ENCODE measurements at places on chromosomes 3 and 15.
A peak's percentile ranks its signal among the peaks of the same experiment; 100 is the strongest.

- no peaks in the 10 kb centered on the region for H3K36me3 ChIP-seq
- no peak overlapping the region for H3K27ac ChIP-seq
- no peak for DNase-seq
Observed at GRCh38 chr3:193190146-193190786, 50.8 kb upstream of the PLAAT1 start.

- H3K27ac ChIP-seq, result peak overlapping the region; percentile 47
- H3K4me3 ChIP-seq, result no peak overlapping the region
- peaks cover 28% of the 10 kb centered on the region for H3K4me1 ChIP-seq
- no peaks in the 10 kb centered on the region for H3K36me3 ChIP-seq
- DNase-seq, result no peak
Observed at GRCh38 chr15:60017538-60018520, 13.7 kb downstream of the FOXB1 start.

DNA sequence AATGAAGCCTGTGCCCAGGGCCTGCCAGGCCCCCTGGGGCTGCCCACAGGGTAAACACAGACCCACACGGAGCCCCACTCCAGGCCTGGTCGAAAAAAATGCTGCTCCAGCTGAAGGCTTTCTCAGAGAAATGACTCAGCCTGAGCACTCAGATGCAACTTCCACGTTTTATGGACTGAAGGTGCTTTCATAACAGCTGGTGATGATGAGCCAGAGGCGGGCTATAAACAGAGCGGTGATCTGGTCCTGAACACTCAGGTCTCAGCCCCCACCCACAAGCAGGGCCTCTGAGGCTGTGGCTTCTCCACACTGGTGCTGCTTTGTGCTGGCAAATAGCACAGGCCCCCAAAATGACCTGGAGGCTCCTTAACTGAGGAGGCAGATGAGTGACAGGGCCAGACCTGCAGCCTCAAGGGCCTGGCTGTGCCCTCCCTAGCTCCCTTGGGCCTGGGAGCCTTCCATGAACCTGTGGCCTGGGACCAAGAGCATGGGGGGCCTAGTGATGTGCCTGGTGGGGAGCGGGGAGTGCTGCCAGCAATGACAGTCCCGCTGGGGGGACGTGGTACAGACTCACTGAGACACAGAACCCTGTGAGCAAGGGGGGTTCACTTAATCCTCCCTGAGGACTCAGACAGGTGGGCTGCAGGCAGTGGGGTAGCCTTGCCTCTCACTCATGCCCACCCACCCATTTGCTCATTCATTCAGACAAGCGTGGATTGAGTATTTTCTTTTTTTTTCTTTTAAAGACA lies 23.0 kb upstream of the FURIN start:
- H3K4me3 ChIP-seq, result peak overlapping the region; percentile 25
- peaks cover 38% of the 10 kb centered on the region for H3K4me1 ChIP-seq
- peak; percentile 56 for DNase-seq
- no peaks in the 10 kb centered on the region for H3K27me3 ChIP-seq
- H3K36me3 ChIP-seq, result peaks cover 2% of the 10 kb centered on the region

- no peaks in the 10 kb centered on the region for H3K36me3 ChIP-seq
- no peaks in the 10 kb centered on the region for H3K27me3 ChIP-seq
- H3K27ac ChIP-seq, result no peak overlapping the region
- DNase-seq, result no peak
- no peaks in the 10 kb centered on the region for H3K4me1 ChIP-seq
Observed at GRCh38 chr3:103047640-103048039, 612.8 kb downstream of the ZPLD1 start.

- peaks cover 47% of the 10 kb centered on the region for H3K27me3 ChIP-seq
- DNase-seq, result no peak
- no peak overlapping the region for H3K27ac ChIP-seq
- H3K4me1 ChIP-seq, result peaks cover 11% of the 10 kb centered on the region
- H3K36me3 ChIP-seq, result no peaks in the 10 kb centered on the region
Observed at GRCh38 chr3:193870376-193871219, 265.4 kb upstream of the HES1 start.

- no peak overlapping the region for H3K4me3 ChIP-seq
- H3K27ac ChIP-seq, result no peak overlapping the region
- H3K27me3 ChIP-seq, result no peaks in the 10 kb centered on the region
- H3K4me1 ChIP-seq, result no peaks in the 10 kb centered on the region
- no peak for DNase-seq
- no peaks in the 10 kb centered on the region for H3K36me3 ChIP-seq
Observed at GRCh38 chr3:13506680-13507079, 26.6 kb downstream of the HDAC11 start.

DNA sequence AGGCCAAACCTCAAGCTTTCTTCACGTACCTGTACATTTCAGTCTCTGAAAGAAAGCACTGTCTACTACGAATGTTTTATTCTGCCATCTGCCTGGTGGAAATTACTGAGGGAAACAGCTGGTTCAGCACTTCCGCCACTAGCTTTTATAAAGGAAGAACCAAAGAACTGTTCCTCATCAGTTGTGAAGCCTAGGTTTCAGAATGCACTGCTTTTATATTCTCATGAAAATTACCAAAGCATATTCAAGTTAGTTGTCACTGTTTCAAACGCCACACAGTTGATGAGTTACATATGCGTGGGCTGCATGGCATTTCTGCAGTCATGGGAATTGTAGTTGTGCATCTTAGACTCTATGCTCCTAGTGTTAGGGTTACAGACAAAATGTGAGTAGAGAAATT lies 21.5 kb upstream of the ZBTB38 start:
- H3K27ac ChIP-seq, result no peak overlapping the region
- no peaks in the 10 kb centered on the region for H3K36me3 ChIP-seq
- no peaks in the 10 kb centered on the region for H3K4me1 ChIP-seq
- H3K27me3 ChIP-seq, result no peaks in the 10 kb centered on the region

DNA sequence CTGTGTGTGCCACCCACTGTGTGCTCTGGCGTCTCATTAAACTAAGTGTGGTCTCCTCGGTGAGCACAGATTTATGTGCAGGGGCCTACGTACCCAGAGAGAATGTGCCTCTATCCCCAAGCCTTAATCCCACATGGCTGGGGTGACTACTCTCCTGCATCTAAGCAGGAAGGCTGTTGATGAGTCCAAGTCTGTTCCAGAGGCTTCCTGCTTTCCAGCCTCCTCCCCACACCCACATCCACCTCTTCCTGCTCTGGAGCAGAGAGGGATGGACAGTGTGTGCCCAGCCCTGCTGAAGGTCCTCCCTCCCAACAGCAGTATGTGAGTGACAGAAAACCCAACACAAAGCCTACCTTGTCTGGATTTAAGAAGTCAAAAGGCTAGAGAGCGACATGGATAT lies 38.8 kb upstream of the BCL2L10 start:
- H3K36me3 ChIP-seq, result peaks cover 56% of the 10 kb centered on the region
- H3K4me3 ChIP-seq, result no peak overlapping the region
- no peak overlapping the region for H3K27ac ChIP-seq
- no peaks in the 10 kb centered on the region for H3K4me1 ChIP-seq
- no peak for DNase-seq

GRCh38 chr3:85148036-85148435 lies 189.2 kb downstream of the CADM2 start:
- no peak overlapping the region for H3K4me3 ChIP-seq
- H3K4me1 ChIP-seq, result no peaks in the 10 kb centered on the region
- no peaks in the 10 kb centered on the region for H3K36me3 ChIP-seq
- no peak for DNase-seq

- no peaks in the 10 kb centered on the region for H3K36me3 ChIP-seq
- no peak for DNase-seq
- H3K4me1 ChIP-seq, result no peaks in the 10 kb centered on the region
- peaks cover 6% of the 10 kb centered on the region for H3K27me3 ChIP-seq
Observed at GRCh38 chr3:87350367-87351199, 74.2 kb upstream of the POU1F1 start.

DNA sequence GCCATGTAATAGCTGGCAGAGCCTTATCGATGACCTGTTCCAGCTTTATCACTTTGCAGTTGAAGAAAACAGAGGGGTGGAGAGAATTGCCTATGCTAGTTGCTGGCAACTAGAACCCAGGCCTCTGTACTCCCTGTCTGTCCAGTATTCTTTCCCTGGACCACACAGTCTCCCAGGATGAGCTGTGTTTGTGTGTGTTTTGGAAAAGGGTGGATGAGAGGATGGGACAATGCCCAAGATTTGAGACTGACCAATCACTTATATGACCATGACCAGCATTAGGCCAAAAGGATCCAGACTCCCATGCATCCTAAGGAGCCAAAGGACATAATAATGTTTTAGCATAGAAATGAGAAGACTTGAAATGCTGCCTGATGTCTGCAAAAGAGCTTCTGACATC lies 102.6 kb downstream of the CD200R1L start:
- H3K4me1 ChIP-seq, result peaks cover 41% of the 10 kb centered on the region
- no peak overlapping the region for H3K4me3 ChIP-seq
- H3K27me3 ChIP-seq, result no peaks in the 10 kb centered on the region
- no peaks in the 10 kb centered on the region for H3K36me3 ChIP-seq
- DNase-seq, result no peak

DNA sequence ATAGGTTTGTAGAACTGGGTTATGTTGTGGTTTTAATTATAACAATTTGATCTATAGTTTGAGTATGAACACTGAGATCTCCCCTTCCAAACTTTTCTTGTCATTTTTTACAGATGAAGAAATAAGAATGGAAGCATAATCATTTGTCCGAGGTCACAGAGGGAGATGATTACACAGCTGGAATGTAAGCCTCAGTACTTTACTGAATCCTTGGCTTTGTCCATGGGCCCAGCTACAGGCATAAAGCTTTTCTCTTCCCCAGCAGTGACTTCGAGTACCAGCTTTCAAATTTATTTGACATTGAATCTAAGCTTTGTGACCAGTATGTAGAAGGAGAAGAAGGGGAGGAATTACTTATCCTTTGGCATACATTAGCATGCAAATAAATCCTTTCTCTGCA lies 80.9 kb upstream of the DCBLD2 start:
- peaks cover 5% of the 10 kb centered on the region for H3K4me1 ChIP-seq
- DNase-seq, result no peak
- no peaks in the 10 kb centered on the region for H3K36me3 ChIP-seq
- no peak overlapping the region for H3K4me3 ChIP-seq

DNA sequence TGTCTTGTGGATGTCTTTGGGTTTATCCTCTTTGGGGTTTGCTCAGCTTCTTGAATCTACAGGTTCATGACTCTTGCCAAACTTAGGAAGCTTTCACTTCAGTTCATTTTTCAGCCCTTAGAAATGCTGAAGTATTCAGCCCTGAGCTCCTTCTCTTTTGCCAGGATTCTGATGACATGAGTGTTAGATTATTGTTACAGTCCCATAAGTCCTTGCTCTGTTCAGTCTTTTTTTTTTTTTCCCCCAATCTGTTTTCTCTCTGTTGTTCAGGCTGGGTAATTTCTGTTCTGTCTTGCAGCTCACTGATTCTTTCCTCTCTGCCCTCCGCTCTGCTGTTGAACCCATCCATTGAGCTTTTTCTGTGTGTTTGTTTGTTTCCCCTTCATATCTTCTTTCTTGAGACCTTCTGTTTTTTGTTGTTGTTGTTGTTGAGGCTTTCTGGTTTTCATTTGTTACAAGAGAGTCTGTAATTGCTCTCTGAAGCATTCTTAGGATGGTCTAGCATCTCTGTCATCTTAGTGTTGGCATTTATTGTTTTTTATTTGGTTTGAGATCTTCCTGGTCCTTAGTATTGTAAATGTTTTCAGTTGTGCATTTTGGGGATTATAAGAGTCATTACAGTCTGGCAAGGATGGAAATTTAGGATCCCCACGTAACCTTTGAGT lies 18.4 kb downstream of the LRCH3 start:
- peaks cover 20% of the 10 kb centered on the region for H3K36me3 ChIP-seq
- H3K27ac ChIP-seq, result peak overlapping the region; percentile 12
- no peak overlapping the region for H3K4me3 ChIP-seq
- H3K4me1 ChIP-seq, result peaks cover 46% of the 10 kb centered on the region

DNA sequence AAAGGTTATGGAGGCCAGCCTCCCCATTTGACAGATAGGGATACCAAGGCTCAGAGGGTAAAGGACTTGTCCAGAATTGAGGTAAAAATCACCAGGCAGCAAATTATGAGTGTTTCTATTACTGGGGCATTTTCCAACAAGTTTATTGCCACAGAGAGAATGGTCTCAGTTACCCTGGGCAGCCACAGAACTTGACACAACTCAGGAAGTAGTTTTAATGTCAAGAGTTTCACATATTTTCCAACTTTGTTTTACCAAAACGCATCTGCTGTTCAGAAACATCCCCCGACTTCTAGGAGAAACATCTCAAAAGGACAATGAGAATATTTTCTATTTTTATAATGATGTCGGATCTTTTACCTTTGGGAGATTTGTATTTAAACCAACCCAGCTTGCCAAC lies 107.5 kb upstream of the MRPS22 start:
- no peaks in the 10 kb centered on the region for H3K36me3 ChIP-seq
- DNase-seq, result no peak
- no peak overlapping the region for H3K4me3 ChIP-seq
- H3K27me3 ChIP-seq, result peaks cover 15% of the 10 kb centered on the region
- H3K4me1 ChIP-seq, result no peaks in the 10 kb centered on the region
- no peak overlapping the region for H3K27ac ChIP-seq

DNA sequence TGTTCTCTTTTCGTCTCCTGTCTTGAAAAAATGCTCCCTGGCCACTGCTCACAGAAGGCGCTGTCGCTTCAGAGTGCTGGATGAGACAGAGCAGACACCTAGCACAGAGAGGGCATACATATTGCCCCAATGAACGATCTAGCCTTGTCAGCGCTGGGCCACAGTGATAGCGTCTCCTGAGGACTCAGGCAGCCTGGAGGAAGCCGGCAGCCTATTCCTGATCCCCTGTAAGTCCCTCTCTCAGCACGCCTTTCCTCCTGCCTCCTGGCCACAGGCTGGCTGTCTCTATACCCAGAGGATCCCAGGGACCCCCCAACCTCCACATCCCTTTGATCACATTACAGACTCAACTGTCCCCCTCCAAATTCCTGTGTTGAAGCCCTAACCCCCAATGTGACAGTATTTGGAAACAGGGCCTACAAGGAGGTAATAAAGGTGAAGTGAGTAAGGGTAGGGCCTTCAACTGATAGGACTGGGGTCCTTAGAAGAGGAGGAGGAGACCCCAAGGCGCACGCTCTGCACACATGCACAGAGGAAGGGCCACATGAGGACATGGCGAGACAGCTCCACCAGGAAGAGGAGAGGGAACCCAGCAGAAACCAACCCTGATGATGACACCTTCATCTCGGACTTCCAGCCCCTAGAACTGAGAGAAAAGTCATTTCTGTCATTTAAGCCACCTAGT lies 7.5 kb downstream of the PLA2G4F start:
- no peak overlapping the region for H3K27ac ChIP-seq
- peaks cover 2% of the 10 kb centered on the region for H3K27me3 ChIP-seq
- no peaks in the 10 kb centered on the region for H3K4me1 ChIP-seq
- no peak for DNase-seq
- H3K36me3 ChIP-seq, result no peaks in the 10 kb centered on the region
- no peak overlapping the region for H3K4me3 ChIP-seq

- H3K27me3 ChIP-seq, result peaks cover 9% of the 10 kb centered on the region
- peaks cover 13% of the 10 kb centered on the region for H3K4me1 ChIP-seq
- H3K27ac ChIP-seq, result peak overlapping the region; percentile 12
- no peaks in the 10 kb centered on the region for H3K36me3 ChIP-seq
Observed at GRCh38 chr3:190382082-190382481, 5.9 kb upstream of the CLDN16 start.

GRCh38 chr3:105448338-105448982 lies 81.8 kb downstream of the ALCAM start:
- H3K27ac ChIP-seq, result no peak overlapping the region
- no peaks in the 10 kb centered on the region for H3K4me1 ChIP-seq
- H3K36me3 ChIP-seq, result no peaks in the 10 kb centered on the region
- DNase-seq, result no peak

GRCh38 chr3:58104712-58105111 lies 96.5 kb downstream of the FLNB start:
- no peak overlapping the region for H3K27ac ChIP-seq
- no peaks in the 10 kb centered on the region for H3K27me3 ChIP-seq
- peaks cover 20% of the 10 kb centered on the region for H3K4me1 ChIP-seq
- H3K36me3 ChIP-seq, result peaks cover 81% of the 10 kb centered on the region

All from activated T-cell treated with anti-CD3 and anti-CD28 coated beads, Interleukin-2, amount 50 U/mL, for 24 hours (primary cell).